ENCODE measurements at places on chromosomes 3 and 15.

DNA sequence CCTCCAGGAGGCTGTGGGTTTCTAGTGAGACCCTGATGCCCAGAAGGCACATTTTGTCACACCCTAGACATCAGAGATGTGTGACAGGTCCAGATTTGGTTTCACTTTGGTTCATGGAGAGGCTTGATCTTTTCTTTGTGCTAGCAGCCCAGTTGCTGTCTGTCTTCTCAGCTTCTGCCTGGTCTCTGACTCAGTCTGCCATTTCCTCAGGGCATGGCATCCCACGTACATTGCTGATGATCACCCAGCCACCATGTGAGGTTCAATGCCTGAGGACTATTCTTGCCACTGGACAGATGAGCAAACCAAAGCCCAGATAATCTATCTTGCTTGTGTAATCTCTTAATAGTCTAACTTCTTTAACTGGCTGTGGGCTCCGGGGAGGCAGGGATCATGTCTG lies 144.9 kb upstream of the MRPS22 start:
- DNase-seq: no peak

DNA sequence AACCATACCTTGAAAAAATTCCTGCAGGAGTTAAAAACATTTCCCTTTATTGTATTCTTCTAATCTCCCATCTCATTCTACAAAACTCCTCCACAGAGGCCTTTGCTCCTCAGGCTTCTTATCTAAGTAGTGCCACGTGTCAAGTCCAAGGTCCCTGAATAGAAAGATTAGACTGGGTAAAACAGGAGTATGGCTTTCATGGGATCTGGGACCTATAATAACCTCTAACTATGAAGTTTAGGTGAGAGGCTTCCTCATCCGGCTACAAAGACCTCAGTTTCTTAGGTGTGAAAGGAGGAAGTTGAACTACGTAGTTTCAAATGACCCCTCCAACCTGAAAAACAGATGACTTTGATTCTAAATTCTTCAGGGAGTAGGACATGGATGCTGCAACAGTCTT lies 20.0 kb downstream of the GPR15 start:
- DNase-seq: no peak

GRCh38 chr3:139129892-139130291 lies 85.2 kb upstream of the PRR23C start:
- DNase-seq: no peak

- DNase-seq: no peak
These were observed 621.5 kb upstream of the ZNF385D start for GRCh38 chr3:22372292-22373062.

DNA sequence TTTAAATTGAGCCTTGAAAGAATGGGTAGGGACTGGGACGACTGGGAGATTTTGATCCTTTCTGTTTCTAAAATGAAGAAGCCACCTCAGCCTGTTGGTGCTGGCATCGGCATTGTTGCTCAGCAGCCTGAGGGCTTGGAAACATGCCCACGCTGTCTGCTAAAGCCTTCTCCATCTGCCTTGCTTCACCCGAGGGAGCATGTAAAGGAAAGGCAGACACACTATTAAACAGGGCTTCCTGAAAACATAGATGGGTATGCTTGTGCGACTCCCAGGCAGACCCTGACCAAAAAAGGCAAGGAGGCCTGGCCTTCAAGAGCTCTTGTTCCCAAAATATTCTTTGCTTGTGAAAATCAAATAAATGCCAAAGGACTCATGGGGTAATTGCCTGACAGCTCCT lies 84.2 kb upstream of the SLC4A7 start:
- no peak for DNase-seq

Data from AG09319 (cell line).